ENCODE measurements at places on chromosomes 2 and 18. TPM values are rescaled to one million over a fixed set of nuclear protein-coding genes. Genes with fewer than 3 reads are reported as not detected.

- H3K4me3 ChIP-seq = no peak overlapping the region
- no peaks in the 10 kb centered on the region for H3K36me3 ChIP-seq
- DNase-seq = no peak
- H3K27me3 ChIP-seq = no peaks in the 10 kb centered on the region
- no peaks in the 10 kb centered on the region for H3K4me1 ChIP-seq
Measured at GRCh38 chr2:21253311-21254027, 129.7 kb downstream of the TDRD15 start.

DNA sequence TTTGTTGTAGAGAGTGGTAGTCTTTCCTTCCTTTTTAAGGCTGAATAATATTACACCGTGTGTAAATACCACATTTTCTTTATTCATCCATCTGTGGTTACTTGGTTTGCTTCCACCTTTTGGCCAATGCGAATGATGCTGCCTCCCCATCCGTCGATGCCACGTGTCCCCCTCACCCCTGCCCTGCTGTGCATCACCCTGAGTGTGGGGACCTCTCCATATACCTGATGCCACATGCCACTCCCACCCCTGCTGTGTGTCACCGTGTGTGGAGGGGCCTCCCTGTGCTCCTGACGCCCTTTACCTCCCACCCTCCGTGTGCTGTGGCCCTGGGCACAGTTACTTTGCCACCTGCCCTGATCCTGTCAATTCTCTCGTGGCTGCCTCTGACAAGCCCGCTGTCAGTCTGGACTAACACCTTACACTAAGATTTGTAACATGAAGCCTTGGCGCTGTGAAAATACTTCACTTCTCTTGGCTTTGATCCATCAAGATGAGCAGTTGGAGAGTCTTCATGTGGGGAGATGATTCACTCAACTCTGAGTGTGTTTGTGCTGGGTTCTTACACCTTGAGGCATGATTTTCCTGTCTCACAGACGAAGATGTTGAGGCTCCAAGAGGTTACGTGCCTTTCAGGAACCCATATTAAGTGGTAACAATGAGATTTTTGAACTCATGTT, 234.0 kb downstream of the ZNF407 start:
- no peak overlapping the region for H3K27ac ChIP-seq
- peaks cover 4% of the 10 kb centered on the region for H3K4me1 ChIP-seq
- H3K36me3 ChIP-seq = no peaks in the 10 kb centered on the region
- no peak for DNase-seq
- H3K27me3 ChIP-seq = no peaks in the 10 kb centered on the region
- H3K4me3 ChIP-seq = no peak overlapping the region

- peaks cover 46% of the 10 kb centered on the region for H3K36me3 ChIP-seq
- no peak for DNase-seq
- peak overlapping the region; percentile 31 for H3K27ac ChIP-seq
Measured at GRCh38 chr2:48346124-48346536, 183.8 kb upstream of the STON1 start.

DNA sequence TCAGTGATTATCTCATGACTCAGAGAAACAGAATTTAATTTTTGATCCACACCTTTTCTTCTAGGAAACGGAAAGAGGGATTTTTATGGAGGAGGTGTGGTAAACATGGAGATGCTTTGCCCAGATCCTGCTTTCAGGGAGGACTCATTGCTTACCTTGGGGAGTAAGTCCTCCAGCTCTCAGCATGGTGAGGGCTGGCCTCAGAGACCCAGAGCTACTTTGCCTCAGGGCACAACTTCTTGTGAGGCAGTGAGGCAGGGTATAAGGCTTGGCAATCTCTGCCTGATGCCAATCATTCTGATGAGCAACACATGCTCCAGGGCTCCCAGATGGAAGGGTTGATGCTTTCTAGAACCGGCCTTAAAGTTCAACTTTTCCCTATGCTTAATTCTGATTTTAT, 189.9 kb upstream of the DCC start:
- H3K4me3 ChIP-seq = no peak overlapping the region
- DNase-seq = no peak
- H3K36me3 ChIP-seq = no peaks in the 10 kb centered on the region
- no peaks in the 10 kb centered on the region for H3K4me1 ChIP-seq
- no peak overlapping the region for H3K27ac ChIP-seq

DNA sequence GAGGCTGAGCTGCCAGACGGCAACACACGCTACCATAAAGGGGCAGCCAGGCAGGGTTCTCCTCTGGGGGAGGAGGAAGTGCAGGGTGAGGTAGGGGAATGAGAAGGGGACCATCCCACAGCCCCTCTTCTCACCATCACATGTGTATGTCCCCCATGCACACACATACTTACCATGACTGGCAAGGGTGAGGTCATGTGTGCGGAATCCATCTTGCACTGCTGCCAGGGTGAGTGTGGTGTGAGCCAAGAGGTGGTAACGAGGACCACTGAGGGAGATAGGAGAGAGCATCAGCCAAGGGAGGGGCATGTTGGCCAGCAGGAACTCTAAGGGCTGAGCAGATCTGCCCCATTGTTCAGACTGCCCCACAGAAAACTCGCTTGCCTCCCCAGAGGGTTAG, 7.1 kb downstream of the WDR54 start:
- H3K4me1 ChIP-seq = peaks cover 2% of the 10 kb centered on the region
- H3K27me3 ChIP-seq = no peaks in the 10 kb centered on the region
- peak overlapping the region; percentile 11 for H3K27ac ChIP-seq
- peaks cover 13% of the 10 kb centered on the region for H3K36me3 ChIP-seq
- no peak for DNase-seq
- H3K4me3 ChIP-seq = no peak overlapping the region

- H3K36me3 ChIP-seq = no peaks in the 10 kb centered on the region
- peaks cover 3% of the 10 kb centered on the region for H3K27me3 ChIP-seq
- no peak overlapping the region for H3K4me3 ChIP-seq
- H3K27ac ChIP-seq = no peak overlapping the region
- no peak for DNase-seq
- H3K4me1 ChIP-seq = no peaks in the 10 kb centered on the region
Measured at GRCh38 chr2:72111061-72111460, 36.6 kb downstream of the CYP26B1 start.

- no peak for DNase-seq
- H3K27me3 ChIP-seq = no peaks in the 10 kb centered on the region
- no peak overlapping the region for H3K27ac ChIP-seq
- no peak overlapping the region for H3K4me3 ChIP-seq
- H3K36me3 ChIP-seq = no peaks in the 10 kb centered on the region
Measured at GRCh38 chr18:8943900-8944870, 158.3 kb upstream of the NDUFV2 start.

DNA sequence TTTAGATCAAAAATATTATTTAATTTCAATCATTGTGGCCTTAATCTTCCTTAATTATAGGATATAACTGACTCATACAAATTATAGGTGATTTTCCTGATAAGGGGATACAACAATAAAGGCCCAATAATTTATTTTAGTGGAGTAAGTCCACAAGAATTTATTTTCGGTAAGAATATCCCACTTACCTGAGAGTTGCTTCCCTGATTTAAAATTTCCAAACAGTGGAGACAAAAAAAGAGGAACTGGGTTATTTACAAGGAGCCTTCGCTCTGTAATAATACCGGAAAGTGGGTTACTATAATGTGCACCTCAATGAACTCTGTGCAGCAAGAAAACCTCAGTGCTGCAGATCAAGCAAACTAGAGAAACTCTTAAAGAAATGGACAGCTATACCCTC, 42.2 kb downstream of the FEZ2 start:
- no peaks in the 10 kb centered on the region for H3K4me1 ChIP-seq
- no peak overlapping the region for H3K27ac ChIP-seq
- no peaks in the 10 kb centered on the region for H3K27me3 ChIP-seq

DNA sequence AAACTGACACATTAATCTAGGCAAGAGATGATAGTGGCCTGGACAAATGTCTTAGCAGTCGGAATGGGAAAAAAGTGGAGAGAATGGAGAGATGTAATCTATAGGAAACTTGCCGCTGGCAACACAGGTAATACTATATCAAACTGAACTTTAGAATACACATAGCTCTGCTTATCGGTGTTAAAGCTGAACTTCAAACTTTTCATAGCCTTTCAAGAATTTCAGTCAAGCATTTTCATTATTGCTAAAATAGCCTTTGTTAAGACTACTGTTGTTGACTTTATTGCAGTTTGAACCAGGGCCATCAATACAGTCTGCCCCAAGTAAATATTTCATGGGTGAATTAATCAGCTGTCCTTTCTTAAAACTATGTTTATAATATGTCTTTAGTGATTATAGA, 12.9 kb upstream of the CHST9 start:
- no peak overlapping the region for H3K4me3 ChIP-seq
- H3K27ac ChIP-seq = no peak overlapping the region
- no peaks in the 10 kb centered on the region for H3K36me3 ChIP-seq

- no peaks in the 10 kb centered on the region for H3K27me3 ChIP-seq
- H3K4me3 ChIP-seq = peak overlapping the region; percentile 92
- H3K4me1 ChIP-seq = peaks cover 38% of the 10 kb centered on the region
- H3K27ac ChIP-seq = peak overlapping the region; percentile 99
- no peak for DNase-seq
- peaks cover 27% of the 10 kb centered on the region for H3K36me3 ChIP-seq
Measured at GRCh38 chr2:127700527-127701192, 637 bp upstream of the SFT2D3 start.

DNA sequence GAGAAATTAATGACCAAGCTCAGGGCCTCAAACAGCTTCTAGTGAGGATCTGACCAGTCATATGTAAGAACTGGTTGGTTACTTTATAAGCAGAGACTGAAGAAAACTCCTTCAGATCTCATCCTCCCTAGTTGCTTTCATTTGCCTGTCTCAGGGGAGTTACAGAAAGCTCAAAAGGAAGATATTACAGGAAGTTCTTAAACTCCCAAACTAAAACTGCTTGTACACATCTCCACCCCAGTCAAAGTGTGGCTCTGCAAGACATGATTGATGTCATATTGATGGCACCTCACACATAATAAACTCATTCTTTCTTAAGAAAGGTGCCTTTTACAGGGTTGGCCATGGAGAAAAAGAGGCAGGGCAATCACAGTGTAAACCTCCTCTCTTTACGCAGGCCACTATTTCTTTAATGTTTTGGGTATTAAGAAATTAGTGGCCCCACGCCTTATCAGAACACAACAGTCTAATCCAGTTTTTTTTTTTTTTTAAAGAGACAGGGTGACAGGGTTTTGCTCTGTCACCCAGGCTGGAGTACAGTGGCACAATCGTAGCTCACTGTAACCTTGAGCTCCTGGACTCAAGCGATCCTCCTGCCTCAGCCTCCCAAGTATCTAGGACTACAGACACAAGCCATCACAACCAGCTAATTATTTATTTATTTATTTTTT, 62.6 kb upstream of the STK17B start:
- no peaks in the 10 kb centered on the region for H3K27me3 ChIP-seq
- peak; percentile 42 for DNase-seq
- no peak overlapping the region for H3K4me3 ChIP-seq
- peak overlapping the region; percentile 88 for H3K27ac ChIP-seq
- peaks cover 15% of the 10 kb centered on the region for H3K36me3 ChIP-seq

The KRTCAP3 gene
- total RNA-seq = 8.3 TPM

The PXDN gene
- 0.58 TPM for total RNA-seq

The BMP10 gene
- not detected for total RNA-seq

The SCN9A gene
- total RNA-seq = 0.48 TPM

The MAPRE2 gene
- total RNA-seq = 61.9 TPM

The PAX3 gene
- not detected for total RNA-seq

The TCF4 gene
- total RNA-seq = 2.4 TPM

The ADRA2B gene
- total RNA-seq = not detected

The KIAA2012 gene
- total RNA-seq = not detected

Data from activated CD4-positive, alpha-beta T cell treated with anti-CD3 and anti-CD28 coated beads, Interleukin-2, amount 10 ng/mL, durations not matched to agents 7 days and 5 days (primary cell).